ENCODE measurements at places on chromosomes 12 and 14.

DNA sequence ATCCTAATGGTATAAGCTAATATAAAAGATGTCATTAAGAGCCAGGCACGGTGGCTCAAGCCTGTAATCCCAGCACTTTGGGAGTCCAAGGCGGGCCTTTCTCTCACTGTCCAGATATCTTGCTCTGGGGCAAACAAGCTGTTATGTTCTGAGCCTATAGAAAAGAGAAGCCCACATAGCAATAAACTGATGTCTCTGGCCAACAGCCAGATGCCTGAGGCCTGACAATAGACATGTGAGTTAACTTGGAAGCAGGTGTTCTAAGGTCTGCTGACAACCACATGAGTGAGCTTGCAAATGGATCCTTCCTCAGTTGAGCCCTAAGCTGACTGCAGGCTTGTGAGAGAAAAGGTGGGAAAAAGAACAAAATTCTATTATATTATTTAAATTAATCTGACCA is 25.0 kb downstream of the YAF2 start:
- no peak for DNase-seq

DNA sequence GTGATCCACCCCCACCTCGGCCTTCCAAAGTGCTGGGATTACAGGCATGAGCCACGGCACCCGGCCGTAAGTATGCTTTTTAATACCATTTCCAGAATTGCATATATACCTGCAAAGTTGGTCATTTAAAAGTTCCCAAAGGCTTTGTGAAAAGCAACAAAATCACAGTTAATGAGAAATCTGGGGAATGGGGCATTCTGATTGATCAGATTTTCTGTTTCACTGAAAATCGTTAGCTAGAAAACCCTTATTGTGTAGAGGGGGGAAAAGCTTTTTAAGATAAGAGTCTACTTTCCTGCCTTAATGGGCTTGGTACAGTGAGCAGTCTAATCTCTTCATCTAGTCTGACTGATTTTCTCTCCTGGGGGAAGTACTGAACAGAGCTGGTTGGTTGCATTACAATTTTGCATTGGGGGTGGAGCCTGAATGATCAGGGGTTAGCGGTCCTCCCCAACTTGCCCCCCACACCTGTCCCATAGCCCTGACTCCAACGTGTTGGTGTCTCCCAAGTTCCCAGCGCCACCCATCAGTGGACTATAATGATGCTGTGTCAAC is 23.8 kb downstream of the IL31 start:
- no peak for DNase-seq

DNA sequence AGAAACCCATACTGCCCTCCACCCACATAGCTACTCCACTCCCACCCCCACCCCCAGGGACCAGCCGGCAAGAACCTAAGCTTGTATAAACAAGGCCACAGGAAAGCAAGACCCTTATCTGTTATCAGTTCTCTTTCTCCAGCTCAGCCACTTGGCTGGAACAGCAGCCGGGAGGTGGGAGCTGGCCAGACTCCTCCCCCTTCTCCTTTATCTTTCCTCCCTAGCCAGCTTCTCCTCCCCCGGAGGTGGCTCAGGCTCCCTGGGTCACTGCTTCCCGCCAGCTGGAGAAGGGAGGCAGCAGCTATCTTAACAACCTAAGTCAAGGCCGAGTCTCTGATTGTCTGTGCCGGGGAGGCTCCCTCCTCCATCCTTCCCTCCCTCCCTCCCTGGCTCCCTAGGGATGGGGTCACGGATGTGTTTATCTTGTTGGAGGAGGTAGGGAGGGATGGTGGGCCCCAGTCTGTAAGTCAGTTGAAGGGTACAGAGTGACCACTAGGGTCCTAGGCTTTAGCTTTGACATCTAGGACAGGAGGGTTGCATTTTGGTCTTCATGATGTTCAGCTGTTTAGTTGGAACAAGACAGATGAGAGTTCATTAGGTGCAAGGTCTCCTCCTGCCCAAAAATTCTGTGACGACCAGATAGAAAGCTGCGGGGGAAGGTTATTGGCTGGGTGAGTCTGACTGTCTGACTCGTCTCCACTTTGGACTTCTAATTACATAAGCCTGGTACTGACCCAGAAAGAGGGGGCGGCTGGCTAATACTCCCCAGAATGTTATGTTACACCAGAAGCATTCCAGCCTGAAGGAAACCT is 29.7 kb downstream of the ZFP36L1 start:
- DNase-seq, result peak; percentile 77

DNA sequence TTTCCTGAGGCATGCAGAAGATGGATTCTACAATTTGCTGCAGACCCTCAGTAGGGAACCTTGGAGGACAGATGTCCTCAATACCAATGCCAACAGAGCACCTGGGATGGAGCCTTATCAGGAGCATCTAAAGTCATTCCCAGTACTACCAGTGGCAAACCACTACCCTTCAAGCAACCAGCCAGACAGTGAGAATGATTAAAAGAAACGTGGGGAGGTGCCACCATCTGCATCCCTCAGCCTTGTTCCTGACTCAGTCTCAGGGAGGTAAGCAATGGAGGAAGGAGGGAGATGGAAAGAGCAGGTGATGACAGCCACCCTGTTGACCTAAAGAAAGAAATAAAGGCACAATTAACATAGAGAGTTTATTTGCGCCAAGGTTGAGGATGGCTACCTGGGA is 175.2 kb upstream of the GRIN2B start:
- DNase-seq, result no peak

DNA sequence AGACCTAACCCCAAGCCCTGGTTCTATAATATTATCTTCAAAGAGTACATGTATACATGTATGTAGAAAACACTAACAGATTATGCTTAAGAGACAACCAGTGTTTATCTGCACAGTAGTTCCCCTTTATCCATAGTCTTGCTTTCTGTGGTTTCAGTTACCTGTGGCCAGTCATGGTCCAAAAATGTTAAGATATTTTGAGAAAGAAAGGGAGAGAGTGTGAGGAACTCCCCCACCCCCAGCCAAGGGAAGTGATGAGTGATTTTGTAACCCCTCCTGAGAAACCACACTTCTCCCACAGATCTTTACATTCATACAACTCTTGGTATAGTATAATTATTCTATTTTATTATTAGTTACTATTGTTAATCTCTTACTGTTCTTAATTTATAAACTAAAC is 77.3 kb upstream of the CNTN1 start:
- DNase-seq, result no peak

DNA sequence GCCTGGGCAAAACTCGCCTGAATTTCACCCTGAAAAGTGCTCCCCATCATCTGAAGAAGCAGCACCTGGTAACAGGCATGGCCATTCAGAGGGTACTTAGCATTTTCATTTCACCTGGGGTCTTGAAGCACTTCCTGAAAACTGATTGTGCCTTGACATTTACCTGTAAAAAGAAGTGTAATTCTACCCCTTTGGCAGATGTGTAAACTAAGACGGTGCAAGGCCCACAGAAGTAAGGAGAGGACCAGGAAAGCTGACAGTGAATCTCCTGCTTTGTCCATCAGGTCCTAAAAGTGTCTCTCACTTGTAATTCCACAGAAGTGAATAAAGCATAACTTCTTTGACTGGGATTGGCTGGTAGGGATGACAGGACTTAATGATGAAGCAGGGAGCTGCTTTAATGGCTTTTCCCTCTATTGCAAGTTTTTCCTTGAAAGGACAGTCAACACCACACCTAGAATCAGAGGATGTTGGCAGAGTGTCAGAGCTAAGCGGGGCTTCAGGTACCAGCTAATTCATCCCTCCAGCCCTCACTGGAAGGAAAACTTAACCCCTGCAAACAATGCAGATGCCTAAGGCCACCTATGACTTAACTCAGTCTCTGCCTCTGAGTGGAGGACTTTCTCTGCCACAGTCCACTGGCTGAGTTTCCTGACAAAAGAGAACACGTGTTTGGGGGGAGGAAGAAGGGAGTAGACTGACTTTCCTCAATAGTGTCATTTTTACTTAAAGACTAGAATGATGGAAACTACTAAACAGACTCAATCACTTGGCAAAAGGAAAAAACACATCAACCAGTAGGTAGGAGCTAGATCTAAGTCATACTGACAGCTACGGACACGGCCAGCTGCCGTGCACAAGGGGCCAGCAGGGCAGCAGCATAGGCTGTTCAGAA is 74.7 kb downstream of the NUAK1 start:
- no peak for DNase-seq

- DNase-seq, result peak; percentile 28
These were observed 925 bp downstream of the DICER1 start for GRCh38 chr14:95156161-95157047.

DNA sequence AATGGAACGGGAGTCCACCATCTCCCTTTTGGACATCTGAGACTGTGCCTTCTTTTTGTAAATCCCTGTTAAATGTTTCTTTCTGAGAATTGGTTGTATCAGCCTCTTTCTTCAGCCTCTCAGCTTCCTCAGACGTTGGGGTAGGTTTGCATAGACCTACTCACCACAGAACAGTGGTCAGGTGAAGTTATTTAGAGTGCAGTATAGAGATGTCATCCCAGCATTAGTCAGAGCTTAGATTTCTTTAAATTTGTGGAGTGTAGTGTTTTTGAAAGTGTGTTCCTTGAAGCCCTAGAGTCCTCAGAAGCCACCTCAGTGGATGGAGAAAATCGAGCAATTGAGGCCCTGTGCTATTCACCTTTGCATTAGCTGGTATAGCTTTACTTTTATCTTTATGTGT is 8.9 kb upstream of the EEA1 start:
- no peak for DNase-seq

- DNase-seq, result no peak
These were observed 30.6 kb upstream of the LMO3 start for GRCh38 chr12:16636435-16637055.

GRCh38 chr12:122855928-122856831 is 20.9 kb downstream of the HIP1R start:
- no peak for DNase-seq

DNA sequence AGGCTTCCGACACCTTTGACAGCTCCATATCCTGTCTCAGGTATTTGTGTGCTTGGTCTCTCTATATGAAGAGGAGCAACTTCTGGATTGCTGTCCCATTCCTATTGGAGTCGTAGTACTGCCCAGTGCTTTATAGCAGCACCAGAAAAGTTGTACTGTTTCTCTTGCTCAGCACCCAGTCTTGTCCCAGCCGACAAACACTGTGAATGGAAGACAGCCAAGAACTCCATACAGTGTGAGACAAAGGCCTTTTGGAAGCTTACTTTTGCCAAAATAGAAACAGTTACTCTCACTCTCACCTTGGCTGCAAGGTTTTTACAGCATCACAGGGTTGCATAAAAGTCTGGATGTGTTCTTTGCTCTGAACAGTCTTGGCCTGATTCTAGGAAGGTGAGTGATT is 105.3 kb downstream of the TGFB3 start:
- DNase-seq, result no peak

DNA sequence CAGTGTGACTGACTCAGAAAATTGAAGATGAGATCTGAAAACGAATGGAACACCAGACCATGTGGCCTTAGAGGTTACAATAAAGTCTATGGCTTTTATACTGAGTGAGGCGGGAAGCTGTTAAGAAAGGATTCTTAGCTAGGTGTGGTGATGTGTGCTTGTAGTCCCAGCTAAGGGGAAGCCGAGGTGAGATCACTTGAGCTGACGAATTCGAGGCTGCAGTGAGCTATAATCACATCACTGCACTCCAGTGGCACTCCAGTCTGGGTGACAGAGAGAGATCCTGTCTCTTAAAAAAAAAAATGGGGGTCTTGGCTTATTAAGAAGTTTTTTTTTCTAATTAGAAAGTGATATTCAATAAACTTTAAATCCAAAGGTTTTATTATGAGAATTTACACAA is 678.6 kb downstream of the TMTC2 start:
- DNase-seq, result no peak

- no peak for DNase-seq
These were observed 92.1 kb upstream of the OTX2 start for GRCh38 chr14:56902385-56902784.

DNA sequence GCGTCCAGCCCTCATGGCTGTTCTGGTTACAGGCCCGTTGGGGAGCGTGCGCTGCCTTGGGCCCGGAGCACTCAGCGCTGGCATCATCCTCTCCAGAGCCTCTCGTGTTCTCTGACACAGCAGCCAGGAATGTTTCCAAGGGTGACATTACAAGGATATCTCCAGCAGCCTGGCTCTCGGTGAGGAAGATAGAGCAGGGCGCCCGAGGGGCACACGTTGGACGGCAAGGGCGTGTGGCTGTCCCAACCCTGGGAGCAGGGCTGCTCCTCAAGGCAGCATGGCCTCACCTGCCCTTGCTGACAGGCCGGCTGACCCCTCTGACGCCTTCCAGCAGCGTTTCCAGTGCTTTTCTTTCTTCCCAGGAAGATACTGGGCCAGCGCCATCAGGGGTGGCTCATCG is 14.4 kb downstream of the LRCOL1 start:
- DNase-seq, result no peak

DNA sequence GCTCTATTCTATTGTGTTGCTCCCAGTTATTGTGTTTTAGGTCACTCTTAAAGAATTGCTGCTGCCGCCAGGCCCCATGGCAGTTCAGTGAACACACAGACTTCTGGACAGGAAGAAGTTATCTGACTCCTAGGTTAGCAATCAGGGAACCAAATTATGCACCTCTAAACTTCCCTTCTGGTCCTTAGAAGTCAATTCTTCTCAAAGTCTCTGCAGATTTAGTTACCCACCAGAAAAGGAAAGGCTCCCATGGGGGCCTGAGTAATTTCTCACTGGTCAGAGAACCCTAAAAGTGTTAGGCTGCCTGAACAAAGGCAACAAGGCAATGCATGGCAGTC is 10.0 kb downstream of the EMP1 start:
- no peak for DNase-seq

DNA sequence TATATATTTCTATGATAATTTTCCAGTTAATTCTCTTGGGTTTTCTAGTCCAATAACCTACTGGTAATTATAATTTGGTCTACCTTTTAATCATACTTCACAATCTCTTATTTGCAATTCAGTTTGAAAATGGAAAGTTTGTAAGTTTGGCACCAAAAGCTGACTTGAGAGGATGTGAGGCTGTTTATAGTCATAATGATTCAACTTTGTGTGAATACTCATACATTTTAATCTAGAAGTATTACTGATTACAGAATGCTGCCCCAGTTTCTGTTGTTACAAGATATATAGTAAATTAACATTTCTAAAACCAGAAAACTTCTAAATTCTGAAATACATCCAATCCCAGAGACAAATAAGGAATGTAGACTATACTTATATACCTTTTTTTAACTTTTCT is 158.2 kb downstream of the SLC38A4 start:
- no peak for DNase-seq

- DNase-seq, result no peak
These were observed 103.5 kb upstream of the BCAT1 start for GRCh38 chr12:25052196-25052913.

- no peak for DNase-seq
These were observed 176.1 kb downstream of the APAF1 start for GRCh38 chr12:98821232-98821631.

GRCh38 chr12:11433664-11434063 is 38.3 kb upstream of the PRB2 start:
- DNase-seq, result no peak

DNA sequence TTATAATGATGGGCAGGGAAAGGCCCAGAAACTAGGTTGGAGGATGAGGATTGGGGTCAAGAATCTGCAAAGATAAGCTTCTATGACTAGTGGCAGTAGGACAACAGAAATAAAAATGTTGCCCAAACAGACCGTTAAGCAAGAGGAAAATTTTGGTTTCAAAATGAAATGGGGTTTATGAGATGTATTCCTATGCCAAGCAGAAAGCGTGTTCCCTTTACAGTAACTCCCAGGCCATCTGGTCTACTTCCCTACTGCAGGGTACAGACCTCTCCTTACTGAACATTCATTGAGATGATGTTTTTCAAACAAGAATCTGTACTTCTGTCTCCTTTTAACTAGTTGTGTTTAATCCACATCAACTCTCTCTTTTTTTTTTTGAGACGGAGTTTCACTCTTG is 20.4 kb upstream of the TMEM229B start:
- DNase-seq, result no peak

Data from WERI-Rb-1 (cell line).